Stimulated activated memory B cell treated with anti-CD40 and anti-IgM and Interleukin-4, amounts not matched to agents 10 μg/mL and 1 μg/mL and 100 μg/mL, for 72 hours (primary cell): ENCODE measurements at places on chromosomes 6 and 20.
A peak's percentile ranks its signal among the peaks of the same experiment; 100 is the strongest.

DNA sequence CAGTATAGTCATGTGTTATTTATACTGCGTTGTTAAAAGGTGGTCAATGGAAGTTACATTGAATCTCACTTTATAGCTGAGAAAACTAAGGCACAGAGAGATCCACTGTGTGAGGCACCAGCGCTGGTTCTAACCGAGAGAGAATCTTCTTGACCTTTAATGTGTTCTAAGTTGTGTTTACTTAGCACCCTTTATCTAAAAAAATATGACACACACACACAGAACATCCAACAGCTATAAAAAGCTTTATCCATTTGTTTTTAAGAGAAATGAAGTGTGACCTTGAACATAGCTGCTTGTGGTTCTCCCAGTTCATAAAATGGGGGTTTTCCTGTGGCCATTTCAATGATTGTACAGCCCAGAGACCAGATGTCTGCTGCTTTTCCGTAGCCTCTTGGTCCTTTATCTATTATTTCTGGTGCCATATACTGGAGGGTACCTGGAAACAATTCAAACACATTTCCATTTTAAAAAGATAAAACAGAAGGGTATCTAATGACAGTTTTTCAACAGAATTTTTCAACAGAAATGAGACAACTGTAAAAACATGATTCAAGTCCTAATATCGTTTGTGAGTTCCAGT is 54.8 kb upstream of the MAP7 start:
- ATAC-seq = no peak

- ATAC-seq = no peak
Measured at GRCh38 chr6:113381232-113381631, 475.9 kb upstream of the MARCKS start.

DNA sequence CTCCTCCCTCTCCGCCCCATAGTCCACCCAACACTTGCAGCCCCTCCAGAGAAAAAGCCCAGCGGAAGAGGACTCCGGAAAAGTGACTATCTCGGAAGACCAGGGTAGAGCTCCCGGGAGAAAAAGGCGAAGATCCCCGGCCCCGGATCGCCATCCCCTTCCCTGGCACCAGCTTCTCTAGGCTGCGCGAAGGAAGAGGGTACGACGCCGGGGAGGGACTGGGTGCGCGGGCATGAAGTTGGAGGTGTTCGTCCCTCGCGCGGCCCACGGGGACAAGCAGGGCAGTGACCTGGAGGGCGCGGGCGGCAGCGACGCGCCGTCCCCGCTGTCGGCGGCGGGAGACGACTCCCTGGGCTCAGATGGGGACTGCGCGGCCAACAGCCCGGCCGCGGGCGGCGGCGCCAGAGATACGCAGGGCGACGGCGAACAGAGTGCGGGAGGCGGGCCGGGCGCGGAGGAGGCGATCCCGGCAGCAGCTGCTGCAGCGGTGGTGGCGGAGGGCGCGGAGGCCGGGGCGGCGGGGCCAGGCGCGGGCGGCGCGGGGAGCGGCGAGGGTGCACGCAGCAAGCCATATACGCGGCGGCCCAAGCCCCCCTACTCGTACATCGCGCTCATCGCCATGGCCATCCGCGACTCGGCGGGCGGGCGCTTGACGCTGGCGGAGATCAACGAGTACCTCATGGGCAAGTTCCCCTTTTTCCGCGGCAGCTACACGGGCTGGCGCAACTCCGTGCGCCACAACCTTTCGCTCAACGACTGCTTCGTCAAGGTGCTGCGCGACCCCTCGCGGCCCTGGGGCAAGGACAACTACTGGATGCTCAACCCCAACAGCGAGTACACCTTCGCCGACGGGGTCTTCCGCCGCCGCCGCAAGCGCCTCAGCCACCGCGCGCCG is 822 bp downstream of the FOXQ1 start:
- ATAC-seq = no peak

DNA sequence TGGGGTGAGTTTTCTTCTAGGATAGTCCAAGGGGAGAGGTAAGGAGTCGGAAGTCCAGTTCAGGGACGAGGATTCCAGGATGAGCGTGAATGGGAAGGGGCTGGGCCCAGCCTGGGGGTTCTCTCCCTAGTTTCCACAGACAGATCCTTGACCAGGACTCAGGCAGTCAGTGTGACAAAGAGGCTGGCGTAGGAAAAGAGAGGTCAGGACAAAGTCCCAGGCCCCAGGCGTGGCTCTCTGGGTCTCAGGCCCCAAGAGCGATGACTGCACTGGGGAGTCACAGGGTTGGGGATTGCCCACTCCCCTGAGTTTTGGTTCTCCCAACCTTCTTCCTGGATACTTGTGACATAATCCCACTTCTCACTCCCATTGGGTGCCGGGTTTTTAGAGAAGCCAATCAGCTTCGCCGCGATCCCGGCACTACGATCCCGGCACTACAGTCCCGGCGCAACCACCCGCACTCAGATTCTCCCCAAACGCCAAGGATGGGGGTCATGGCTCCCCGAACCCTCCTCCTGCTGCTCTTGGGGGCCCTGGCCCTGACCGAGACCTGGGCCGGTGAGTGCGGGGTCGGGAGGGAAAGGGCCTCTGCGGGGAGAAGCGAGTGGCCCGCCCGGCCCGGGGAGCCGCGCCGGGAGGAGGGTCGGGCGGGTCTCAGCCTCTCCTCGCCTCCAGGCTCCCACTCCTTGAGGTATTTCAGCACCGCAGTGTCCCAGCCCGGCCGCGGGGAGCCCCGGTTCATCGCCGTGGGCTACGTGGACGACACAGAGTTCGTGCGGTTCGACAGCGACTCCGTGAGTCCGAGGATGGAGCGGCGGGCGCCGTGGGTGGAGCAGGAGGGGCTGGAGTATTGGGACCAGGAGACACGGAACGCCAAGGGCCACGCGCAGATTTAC is 46.2 kb upstream of the TRIM26 start:
- ATAC-seq = peak; percentile 96

DNA sequence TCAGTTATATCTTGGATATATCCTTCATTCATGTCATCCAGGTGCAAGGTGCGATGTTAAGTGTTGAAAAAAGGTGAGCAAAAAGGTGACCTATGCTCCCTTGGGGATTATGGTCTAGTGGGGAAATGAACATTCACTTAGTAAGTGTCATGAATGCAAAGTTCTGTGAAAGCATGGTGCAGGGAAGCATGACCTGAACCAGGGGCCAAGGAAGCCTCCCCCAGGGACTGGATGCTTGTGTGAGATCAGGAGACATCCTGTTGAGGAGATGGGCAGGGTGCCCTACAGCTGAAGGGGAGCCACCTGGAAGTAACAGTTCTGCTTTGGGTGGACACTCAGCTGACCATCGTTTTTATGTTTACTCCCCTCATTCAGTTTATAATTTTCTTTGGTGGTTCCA is 179.5 kb downstream of the SYNDIG1 start:
- ATAC-seq = peak; percentile 73

GRCh38 chr6:90575267-90575666 is 11.6 kb downstream of the MAP3K7 start:
- no peak for ATAC-seq

DNA sequence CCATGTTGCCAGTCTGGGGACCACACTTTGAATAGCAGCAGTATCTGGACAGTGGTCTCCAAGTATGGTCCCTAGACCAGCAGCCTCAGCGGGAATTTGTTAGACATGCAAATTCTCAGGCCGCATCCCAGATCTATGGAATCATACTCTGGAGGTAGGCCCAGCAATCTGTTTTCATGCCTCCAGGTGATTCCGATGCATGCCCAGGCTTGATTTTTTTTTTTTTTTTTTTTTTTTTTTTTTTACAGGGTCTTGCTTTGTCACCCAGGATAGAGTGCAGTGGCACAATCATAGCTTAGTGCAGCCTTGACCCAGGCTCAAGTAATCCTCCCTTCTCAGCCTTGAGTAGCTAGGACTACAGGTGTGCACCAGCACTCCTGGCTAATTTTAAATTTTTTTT is 682 bp upstream of the SLA2 start:
- no peak for ATAC-seq

DNA sequence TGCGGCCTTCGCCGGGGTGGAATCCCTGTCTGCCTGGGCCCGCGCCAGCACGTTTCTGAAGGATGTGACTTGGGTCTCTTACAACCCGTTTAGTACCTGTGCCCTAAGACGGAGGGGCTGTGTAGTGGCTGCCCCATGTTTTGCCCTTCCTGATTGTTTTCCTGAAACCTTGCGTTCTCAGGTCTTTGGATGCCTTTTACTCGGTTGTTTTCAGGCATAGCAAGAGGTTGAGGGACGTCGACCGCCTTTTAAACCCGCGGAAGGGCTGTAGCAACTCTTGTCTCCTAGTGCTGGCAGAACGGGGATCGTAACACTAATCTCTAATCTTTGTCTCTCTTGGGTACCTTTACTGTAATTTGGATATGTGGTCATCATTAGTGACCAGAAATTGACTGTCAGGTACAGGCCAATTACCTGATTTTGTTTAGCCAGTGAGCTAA is 706 bp upstream of the NANP start:
- ATAC-seq = no peak

DNA sequence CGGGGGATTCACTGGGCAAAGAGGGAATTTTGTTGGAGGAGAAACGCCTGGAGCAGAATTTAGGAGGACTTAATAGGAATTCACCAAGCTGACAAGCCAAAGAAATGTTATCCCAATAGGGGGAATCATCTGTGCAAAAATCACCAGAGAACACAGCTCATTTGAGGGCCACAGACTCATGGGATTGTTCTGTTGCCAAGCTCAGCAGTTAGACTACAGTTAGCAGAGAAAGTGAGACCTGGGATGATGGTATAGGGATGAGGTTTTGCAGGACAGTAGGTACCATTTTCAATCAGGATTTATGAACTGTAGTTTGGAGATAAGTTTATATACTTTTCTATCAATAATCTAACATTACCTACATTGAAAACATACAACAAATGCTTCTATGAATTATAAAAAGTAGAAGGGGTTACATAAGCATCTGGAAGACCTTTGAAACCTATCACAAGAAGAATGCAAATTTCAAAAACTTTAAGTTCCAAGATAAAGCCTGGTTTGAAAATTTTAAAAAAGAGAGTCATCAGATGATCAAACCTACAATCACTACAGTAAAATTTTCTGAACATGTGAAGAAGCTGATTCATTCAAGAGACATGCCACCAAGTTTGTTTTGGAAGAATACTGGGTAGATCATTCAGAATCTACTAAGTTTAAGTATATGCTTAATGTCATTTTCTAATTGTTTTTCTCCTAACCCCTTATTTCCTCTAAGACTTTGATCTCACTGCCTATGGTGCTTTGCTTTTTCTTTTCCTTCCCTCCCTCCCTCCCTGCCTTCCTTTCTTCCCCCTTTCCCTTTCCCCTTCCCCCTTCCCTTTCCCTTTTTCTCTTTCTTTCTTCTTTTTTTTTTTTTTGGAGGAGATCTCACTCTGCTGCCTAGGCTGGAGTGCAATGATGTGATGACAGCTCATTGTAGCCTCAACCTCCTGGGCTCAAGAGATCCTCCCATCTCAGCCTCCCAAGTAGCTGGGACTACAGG is 81.5 kb downstream of the KIF13A start:
- no peak for ATAC-seq

GRCh38 chr6:168724669-168725570 is 283.9 kb downstream of the SMOC2 start:
- ATAC-seq = no peak

DNA sequence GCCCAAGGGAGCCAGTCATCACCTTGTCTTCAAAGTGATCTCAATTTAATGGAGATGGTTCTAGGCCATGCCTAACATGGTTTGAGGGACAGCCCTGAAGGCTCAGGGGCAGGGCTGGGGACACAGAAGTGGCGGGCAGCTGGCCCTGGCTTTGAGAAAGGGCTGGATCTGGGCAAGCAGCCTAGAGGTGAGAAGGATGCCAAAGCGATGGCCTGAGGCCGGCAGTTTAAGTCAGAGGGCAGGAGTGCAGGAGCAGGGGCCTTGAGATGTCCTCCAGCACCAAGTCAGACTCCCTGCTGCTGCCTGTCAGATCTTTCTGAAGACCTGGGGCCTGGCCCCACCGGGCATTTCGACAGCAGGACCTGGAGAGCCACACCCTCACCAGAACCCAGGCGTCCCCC is 28.4 kb upstream of the APMAP start:
- ATAC-seq = no peak

DNA sequence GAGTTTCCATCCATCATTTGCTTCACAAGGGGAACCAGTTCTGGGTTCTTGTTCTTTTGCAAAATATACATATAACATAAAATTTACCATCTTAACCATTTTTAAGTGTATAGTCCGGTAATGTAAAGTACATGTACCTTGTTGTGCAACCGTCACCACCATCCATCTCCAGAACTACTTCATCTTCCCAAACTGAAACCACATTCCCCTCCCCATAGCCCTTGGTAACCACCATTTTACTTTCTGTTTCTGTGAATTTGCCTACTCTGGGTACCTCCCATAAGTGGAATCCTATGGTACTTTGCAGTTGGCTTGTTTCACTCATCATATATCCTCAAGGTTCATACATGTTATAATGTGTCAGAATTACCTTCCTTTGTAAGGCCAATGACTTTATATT is 70.3 kb upstream of the DSP start:
- no peak for ATAC-seq

GRCh38 chr6:150324044-150324443 is 44.8 kb upstream of the IYD start:
- no peak for ATAC-seq

DNA sequence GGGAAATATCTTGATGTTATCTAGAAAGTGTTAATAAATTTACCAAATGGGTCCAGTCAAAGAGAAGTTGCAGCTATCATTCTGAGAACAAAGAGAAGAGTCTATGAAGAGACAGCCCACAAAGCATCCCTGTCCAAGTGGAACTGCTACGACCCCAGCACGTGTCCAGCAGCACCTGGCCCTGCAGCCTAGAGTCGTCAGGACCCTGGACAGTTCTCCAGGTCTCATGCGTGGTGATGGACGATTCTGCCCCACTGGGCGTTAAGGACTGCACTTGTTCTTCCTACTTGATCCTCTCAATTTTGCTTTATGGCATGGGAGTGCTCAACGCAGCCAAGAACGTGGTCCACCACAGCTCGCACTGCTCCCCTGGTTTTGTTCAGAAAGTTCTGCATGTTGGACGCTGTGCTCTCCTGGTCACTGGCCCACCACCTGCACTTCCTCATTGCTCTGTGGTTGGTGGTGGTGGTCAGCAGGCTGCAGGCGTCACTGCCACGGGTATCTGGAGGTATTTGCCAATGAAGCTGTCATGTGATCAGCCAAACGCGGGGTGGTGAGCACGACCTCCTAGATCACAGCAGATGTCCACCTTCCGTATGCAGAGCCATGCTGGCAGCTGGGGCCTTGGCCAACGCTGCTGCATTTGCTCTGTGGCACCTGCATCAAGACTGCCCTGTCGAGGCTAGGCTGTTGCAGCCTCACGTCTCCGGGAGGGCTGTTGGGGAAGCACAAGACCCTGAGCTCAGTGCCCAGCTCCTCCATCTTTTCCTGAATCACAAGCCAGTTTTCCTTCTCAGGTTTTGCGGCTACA is 356.4 kb downstream of the CDH4 start:
- ATAC-seq = no peak

GRCh38 chr20:24917056-24917455 is 32.0 kb upstream of the CST7 start:
- no peak for ATAC-seq

DNA sequence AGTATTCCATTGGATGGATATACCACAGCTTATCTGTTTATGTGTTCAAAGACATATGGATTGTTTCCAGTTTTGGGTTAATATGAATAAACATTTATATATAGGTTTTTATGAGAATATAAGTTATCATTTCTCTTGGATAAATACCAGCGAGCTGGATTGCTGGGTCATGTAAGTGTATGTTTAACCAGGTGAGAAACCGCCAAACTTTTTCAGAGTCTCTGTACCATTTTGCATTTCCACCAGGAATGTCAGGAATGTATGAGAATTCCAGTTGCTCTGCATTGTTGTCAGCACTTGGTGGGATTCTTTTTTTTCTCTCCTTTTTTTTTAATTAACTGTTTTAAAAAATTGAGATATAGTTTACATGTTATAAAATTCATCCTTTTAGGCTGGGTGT is 52.1 kb downstream of the PHF20 start:
- no peak for ATAC-seq

- ATAC-seq = no peak
Measured at GRCh38 chr6:30890646-30891449, 6.5 kb downstream of the DDR1 start.
